ENCODE measurements at places on chromosomes 11 and 22.

DNA sequence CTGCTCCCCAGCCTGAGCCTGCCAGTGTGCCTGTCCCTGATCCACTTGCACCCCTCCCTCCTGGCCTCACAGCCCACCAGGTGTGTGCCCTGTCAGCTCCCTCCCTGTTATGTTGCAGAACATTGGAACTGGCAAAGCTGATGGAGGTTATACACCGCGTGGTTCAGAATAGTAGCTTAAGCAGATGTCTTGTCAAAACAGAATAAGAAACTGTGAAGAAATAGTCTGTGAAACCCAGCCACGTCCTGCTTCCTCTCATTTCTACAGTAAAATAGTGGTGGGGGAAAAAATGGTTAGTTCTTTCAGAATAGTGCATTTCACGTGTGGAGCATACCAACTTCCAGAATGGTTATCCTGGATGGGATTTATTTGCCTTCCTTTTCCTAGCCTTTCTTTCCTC, 161.2 kb upstream of the NAV2 start:
- DNase-seq = no peak

DNA sequence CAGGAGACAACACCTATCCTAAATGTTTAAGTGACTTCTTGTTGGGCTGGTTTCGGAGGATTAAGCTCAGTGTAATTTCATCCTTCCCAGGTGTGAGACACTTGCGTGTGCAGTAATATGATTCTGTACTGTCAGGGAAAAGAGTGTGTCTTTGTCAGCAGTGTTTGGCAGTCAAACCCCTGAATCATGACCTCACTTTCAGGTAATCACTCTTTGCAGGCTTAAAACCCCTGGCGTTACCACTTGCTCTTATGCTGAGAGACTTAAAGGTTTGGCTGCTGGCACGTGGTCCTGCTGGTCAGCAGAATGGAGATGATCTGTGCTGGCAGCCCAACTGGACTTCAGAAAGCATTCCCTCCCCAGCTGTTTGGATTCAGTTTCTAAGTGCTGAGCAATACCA, 56.1 kb downstream of the APIP start:
- no peak for DNase-seq

DNA sequence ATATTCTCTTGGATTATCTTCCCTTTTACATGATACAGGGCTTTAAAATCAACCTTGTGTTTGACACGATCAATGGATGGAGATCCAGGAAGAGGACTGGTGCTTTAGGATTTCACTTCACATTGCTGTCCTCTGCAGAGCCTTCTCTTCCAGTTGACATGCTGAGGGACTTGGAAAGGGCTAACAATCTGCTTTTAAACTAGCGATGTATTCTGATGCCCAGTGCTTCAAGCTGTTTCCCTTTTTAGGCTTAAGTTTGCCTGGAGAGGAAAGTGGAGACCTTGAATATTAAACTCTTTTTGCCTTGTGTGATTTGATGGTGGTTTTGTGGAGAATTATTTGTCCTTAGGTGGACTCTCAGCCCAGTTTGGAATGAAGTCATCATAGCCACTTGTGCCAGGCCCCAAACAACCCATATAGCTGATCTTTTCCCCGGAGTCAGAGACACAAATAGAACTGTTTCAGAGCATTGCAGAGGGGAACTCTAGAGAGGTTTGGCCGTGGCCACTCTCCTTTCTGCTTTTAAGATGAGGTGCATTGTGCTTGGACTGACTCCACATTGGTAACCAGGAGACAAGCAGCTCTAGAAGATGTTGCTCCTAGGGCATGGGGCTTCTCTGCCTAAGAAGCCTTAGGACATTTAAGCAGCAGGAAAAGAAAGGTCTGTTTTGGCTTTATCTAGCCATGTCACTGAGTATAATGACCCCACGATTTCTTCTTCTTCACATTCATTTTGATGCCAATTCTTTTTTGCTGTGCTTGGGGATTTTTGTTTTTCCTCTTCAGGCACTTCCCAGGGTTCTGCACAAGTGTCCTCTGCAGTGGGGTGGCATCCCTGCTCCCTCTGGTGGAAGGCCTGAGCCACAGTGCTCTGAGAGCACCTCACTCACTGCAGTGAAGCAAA, 152.8 kb downstream of the NCAM1 start:
- peak; percentile 31 for DNase-seq

GRCh38 chr11:28836285-28837081, 728.3 kb downstream of the METTL15 start:
- DNase-seq = peak; percentile 97

GRCh38 chr22:45834241-45834640, 142.7 kb downstream of the WNT7B start:
- no peak for DNase-seq

DNA sequence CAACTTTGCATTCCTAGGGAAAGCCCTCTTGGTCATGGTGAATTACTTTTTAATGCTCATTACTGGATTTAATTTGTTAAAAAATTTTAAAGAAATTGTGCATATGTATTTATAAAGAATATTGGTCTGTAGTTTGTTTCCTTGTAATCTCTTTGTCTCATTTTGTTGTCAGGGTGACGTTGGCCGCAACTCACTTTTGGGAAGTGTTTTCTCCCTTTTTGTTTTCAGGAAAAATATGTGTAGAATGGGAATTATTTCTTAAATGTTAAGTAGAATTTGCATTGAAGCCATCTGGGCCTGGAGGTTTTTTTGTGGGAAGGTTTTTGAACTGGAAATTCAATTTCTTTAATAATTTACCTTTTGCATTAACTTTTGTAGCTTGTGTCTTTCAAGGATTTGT, 149.1 kb downstream of the UVRAG start:
- no peak for DNase-seq

DNA sequence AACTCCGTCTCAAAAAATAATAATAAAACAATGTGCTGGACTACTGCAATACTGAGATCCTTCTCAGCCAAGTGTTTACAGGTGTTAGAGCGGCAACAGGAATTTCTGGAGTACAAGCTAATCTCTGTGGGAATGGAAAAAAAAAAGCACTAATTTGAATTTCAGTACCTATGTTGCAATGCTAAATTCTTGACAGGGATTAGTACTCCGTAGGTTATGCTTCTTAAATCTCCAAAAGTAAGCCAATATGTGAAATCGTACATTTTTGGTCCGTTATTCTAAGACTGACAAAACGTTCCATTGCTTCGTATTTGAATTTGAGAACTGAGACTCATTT, 1.1 kb downstream of the ATL3 start:
- DNase-seq = no peak

GRCh38 chr11:61752117-61752924, at the start of gene MYRF:
Gene MYRF, plus strand, starts transcription at chr11:61752636. Its CDS starts 109 bp downstream, at chr11:61752745.
- DNase-seq = no peak

DNA sequence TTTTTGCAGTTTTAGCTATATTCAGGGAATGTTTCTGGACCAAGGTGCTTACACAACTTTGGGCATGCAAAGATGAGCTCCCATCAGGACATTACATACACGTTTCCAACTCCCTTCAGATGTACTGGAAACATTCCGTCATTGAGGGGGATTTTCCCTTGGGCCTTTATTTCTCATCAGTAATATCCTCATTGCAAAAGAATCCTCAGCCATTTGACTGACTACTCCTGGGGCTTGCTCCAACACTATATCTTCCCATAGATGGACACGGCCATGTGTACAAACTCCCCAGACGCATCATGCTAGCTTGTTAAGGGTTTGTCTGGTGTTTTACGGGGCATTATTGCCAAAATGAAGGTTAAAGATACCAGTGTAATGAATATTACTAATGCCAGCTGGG, 59.3 kb upstream of the NUP160 start:
- DNase-seq = peak; percentile 46

DNA sequence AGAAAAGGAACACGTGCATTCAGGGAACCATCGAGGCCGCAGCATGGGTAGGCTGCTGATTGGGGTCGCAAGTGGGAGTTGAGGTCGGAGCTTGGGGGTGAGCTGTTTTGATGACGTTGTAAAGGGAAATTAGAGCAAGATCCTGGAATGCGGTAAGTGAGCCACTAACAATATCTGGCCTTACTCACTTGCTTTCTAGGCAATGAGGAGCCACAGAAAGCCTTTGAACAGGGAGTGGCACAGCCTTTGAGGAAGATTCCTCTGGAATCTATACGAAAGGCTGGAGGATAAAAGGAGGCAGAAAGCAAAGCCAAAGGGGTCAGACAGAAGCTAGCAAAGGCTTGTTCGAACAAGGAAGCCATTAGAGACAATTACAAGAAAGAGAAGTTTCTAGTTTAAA, 197.5 kb downstream of the LARGE1 start:
- DNase-seq = no peak

DNA sequence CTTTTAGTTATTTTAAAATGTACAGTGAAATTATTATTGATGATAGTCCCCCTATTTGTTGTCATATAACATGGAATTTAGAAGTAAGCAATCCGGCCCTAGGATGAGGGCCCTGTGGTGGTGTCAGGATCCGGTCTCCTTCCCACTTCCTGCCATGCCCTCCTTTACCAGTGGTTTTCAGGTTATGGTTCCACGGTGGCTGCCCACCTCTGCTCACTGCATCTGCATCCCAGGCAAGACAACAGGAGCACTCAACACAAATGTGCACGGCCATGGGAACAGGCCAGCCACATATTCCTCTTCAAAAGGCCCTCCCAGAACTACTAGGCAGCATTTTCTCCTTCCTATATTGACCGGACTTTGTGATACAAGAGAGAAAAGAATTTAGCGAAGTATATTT, 1007.2 kb downstream of the TBC1D22A start:
- DNase-seq = no peak

DNA sequence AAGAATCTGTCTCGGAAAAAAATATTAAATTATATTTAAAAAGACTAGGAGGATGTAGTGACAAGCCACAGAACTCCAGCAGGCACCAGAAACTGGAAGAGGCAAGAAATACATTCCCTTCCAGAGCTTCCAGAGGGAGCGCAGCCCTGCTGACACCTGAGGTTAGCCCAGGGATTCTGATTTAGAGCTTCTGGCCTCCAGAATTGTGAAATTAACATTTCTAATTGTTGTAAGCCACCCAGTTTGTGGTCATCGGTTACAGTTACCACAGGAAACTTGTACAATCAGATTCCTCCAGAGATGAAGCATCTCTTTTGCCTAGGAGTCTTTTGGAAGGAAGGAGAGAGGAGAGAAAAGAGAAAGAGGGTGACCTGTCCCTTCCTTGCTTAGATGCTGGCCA, 6.4 kb upstream of the UBASH3B start:
- DNase-seq = no peak

DNA sequence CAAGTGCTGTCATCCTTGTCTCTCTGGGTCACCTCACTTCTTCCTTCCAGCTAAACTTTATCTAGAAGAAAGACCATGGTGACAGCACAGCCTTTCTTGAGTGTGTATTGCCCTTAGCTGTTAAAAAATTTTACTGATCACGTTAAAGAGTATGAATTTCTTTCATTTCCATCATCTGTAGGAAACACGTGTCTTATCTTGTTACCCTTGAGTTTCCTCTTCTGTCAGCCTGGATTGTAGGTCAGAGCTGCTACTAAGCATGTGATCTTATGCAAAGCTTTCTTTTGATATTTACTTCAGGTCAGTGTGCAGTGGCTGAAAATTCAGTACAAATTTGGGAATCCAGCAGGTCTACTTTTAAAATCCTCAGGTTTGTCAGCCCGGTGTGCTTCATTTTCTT, 512.2 kb upstream of the ARHGAP42 start:
- no peak for DNase-seq

DNA sequence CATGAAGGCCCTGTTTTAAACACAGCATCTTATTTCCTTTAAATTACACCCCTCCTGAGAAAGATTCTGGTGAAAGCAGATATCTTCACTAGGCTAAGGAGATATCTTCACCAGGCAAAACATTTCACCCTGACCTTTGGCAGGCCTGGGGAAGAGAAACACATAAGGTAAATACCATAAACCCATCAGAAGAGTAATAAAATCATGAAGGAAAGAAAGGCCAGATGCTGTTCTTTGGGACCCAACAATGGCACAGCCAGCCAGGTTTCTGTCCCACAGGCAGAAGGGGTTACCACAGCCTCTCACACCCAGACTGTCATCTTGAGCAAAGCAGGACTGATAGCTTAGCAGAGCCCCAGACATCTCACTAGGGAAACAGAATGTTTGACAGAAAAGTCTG, 125.4 kb downstream of the CCDC34 start:
- no peak for DNase-seq

DNA sequence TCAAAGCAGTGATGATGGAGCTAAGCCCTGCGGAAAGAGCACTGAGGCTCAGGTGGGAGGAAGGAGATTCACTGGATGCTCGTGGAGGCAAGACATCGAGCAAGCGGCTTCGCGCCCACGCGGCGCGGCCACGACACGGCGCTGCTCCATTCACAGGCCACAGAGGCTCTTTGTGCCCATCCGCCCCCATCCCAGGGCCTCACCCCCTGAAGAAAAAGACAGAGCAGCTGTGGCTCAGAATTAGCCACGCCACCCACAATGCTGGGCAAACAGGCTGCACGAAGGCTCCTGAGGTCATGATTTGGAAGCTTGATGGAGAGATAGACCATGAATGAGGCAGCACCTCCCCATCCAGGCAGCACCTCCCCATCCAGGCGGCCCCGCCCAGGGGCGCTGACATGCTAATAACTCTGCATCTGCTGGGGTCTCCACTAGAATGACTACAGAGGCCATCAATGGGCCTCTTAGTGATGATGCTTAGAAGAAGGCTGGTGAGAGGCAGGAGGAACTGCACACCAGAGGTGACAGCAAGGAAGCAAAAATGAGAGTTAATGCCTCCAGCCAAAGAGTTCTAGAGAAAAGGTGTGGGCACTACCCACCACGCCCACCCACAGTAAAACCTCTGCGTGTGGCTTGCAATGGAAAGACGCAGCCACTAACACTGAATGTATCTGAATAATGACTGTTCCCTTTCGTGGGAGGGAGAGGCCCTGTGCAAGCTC, 43.5 kb downstream of the MYH9 start:
- no peak for DNase-seq

DNA sequence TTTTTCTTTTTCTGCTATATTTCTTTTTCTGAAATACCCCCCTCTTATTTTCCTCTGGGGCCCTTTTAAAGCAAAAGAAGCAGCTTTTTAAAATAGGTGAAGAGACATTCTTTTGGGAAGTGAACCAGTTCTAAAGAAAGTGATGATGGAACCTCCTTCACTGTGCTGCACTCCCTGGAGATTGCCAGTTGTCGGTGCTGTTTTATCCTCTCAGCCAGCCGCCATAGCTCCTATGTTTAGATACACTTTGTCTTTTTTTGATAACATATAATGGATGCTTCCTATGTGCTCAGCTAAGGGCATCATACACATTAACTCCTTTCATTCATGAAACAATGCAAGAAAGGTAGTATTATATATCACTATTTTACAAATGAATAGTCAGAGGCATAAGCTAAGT, 14.0 kb downstream of the CFAP300 start:
- peak; percentile 16 for DNase-seq

DNA sequence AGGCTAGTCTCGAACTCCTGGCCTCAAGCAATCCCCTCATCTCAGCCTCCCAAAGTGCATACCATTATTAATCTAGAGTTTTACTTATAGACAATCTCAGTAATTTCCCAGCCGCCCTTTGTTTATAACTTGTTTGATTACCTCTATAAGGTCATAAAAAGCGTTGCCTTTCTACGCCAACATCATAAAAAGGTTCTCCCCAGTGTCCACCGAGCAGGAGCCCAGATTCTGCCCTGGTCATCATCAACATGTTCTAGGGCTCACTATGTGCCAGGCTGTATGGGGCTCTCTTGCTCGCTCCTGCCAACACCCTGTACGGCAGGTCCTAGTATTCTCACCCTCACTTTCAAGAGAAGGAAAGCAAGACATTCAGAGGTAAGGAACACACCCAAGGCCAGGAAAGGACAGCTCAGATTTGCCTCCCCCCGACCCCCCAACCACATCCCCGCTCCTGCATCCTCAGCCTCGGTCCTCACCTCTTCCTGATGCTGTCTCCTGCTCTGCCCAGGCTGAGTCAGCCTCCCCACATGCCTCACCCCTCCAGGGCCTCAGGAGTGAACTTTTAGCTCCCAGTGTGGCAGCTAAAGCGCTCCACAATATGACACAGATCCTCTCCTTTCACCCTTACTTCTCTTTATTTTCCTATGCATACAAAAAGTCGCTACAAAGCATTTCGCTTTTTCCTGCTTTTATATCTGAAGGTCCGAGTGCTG, 14.3 kb downstream of the ARFGAP3 start:
- peak; percentile 22 for DNase-seq
